ENCODE measurements at places on chromosomes 1 and 21. TPM values are rescaled to one million over a fixed set of nuclear protein-coding genes. Genes with fewer than 3 reads are reported as not detected.

The PDZK1IP1 gene
- polyA plus RNA-seq, result not detected

The TCP10L gene
- 0.08 TPM for polyA plus RNA-seq

The RNU1-1 gene
- not detected for polyA plus RNA-seq

The SELL gene
- 0.58 TPM for polyA plus RNA-seq

The LCE1A gene
- polyA plus RNA-seq, result not detected

The KIF26B gene
- polyA plus RNA-seq, result 2.6 TPM

The SAMD13 gene
- polyA plus RNA-seq, result 1.3 TPM

The SDF4 gene
- 182 TPM for polyA plus RNA-seq

The IPP gene
- polyA plus RNA-seq, result 4.7 TPM

The NUDT4B gene
- 24.7 TPM for polyA plus RNA-seq

The SRP9 gene
- 292 TPM for polyA plus RNA-seq

The MIS18A gene
- polyA plus RNA-seq, result 14.2 TPM
